ENCODE measurements at places on chromosomes 12 and 14.
A peak's percentile ranks its signal among the peaks of the same experiment; 100 is the strongest.

DNA sequence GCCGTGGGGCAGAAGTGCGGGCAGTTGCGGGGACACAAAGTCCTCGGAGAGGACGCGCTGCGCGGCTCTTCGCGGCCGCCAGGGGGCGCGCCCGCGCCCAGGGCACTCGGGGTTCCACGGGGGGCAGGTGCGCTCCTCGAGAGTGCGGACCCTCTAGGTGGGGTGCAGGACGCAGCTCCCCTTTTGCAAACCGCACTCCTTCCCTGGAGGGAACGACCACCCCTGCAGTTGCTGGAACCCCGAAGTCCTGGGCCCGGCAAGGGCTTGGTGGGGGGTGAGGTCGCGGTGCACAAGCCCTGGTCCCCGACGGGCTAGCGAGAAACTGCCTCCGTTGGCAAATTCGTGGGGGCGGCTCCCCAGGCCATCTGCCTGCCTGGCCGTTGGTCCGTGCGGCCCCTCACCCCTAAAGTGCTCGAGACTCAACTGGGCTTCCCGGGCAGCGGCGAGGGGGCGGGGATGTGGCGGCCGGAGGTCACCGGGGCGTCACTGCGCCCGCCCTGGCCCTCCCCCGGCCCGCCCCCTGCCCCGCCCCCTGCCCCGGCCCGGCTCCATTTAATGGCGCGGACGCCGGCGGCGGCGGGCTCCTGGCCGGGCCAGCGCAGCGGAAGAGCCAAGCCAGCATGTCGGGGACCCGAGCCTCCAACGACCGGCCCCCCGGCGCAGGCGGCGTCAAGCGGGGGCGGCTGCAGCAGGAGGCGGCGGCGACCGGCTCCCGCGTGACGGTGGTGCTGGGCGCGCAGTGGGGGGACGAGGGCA, at the start of gene ADSS1:
TSS of gene ADSS1 (plus strand) at position 579 of the 756 bp plus-strand sequence. CDS start at position 621, 42 bp downstream.
- peak; percentile 71 for DNase-seq

DNA sequence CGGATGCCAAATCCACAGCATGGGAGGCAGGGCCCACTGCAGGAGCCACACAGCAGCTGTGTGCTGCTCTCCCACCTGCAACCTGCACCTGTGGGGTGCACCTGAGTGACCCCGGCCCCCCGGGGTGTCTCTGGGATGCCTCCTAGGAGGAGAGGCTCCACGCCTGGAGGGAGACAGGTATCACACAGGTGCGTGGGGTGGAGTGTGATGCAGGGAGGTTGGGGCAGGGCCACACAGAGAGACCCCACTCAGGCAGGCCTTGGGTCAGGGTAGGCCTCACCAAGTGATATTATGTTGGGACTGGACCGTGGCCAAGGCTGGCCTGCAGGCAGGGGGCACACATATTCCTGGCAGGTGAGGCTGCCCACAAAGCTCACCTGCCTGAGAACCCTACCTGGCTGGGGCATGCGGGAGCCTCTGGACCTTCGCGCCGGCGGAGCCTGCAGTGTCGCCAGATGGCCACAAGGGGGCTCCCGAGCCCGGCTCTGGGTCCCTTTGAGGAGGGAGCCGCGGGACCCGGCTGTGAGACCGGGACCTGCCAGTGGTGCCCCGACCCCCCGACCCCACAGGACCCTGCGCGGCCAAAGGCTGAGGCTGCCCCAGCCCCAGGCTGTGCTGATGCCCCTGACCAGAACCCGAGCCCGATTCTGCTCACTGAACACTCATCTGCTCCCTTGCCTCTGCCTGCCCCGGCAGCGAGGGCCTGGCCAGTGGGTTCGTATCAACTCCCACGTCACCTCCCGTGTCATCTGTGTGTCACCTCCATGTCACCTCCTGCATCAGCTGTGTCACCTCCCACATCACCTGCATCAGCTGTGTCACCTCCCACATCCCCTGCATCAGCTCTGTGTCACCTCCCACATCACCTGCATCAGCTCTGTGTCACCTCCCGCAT, 11.4 kb downstream of the TMEM121 start:
- DNase-seq = peak; percentile 62

DNA sequence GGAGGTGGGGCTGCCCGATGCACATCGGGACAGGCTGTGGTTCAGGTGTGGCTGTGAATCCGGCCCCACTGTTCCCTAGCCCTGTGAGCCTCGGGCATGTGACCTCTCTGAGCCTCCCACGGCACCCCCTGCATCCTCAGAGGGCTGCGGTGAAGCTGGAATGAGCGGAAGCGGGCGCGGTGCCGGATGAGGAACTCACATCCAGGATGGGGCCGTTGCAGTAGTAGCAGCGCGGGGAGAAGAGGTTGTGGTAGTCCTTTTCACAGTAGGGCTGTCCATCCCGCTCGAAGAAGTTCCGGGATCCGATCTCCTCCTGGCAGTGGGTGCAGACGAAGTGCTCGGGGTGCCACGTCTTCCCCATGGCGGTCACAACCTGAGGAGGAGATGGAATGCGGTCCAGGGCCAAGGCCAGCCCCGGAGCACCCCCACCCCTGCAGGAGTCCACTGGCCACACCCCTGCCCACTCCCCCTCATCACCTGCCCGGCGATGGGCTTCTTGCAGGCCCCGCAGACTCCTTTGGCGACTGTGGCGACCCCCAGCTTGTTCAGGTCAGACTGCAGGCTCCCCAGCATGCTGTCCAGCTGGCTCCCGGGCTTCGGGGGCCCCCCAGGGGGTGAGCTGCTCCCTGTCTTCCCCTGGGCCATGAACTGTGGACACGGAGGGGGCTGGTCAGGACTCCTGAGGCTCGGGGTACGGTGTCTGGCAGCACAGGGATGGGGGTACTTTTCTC, 13.9 kb upstream of the RPLP0 start:
- no peak for DNase-seq

- no peak for DNase-seq
Observed at GRCh38 chr14:80428671-80429070, 217.4 kb upstream of the DIO2 start.

GRCh38 chr14:103880348-103881267, 33.2 kb upstream of the PPP1R13B start:
- DNase-seq = peak; percentile 91

- no peak for DNase-seq
Observed at GRCh38 chr12:77042833-77043232, 22.5 kb downstream of the E2F7 start.

- no peak for DNase-seq
Observed at GRCh38 chr14:104337351-104337750, 199.0 kb downstream of the KIF26A start.

- DNase-seq = no peak
Observed at GRCh38 chr12:91922139-91922538, 223.5 kb downstream of the BTG1 start.

GRCh38 chr12:122491991-122492390, 8.7 kb downstream of the ZCCHC8 start:
- no peak for DNase-seq

GRCh38 chr12:66397574-66398290, 95.4 kb downstream of the HELB start:
- DNase-seq = no peak

DNA sequence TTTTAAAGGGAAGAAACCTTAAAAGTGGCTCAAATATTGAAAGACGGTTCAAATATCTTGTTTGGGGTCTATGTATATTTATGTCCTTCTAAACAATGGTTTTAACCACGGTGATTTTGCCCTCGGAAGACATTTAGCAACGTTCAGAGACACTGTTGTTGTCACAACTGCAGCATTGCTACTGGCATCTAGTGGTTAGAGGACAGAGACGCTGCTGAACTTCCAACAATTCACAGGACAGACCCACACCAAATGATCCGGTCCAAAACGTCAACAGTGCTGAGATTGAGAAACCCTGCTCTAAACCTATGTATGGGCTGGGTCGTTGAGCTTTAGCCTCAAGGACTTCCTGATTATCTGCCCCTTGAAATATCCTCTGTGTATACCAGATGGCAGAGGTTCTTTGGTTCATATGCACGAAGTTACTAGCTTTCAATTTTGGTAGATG, 1.7 kb downstream of the ANGEL1 start:
- peak; percentile 71 for DNase-seq

DNA sequence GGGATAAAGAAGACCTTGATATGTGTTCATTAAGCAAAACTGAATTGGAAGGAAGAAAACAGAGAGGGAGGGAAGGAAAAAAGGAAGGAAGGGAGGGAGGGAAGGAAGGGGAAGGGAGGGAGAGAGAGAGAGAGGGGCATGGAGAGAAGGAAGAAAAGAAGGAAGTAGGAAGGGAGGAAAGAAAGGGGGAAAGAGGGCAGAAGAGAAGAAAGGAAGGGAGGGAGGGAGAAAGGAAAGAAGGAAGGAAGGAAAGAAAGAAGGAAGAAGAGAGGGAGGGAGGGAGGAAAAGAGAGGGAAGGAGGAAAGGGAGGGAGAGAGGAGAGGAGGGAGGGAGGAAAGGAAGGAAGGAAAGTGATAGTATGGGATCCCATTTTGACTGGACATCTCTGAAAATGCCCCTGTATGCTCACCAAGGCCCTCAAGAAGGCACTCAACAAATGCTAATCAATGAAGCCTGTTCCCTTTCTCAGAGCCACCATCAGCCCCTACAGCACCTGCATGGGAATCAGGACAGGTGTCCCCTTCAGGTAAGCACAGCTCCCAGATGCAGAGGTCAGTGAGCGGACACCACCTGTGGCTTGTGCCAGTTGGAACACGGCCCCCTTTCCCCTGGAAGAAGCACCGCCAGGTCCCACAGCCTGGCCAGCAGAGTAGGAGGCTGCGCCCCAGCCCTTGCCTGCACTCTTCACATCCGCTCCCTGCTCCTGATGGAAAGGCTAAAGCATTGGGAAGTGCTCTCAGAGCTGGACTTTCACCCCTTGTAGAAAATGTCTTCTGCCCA, 161.4 kb upstream of the DIO3 start:
- DNase-seq = no peak

GRCh38 chr12:124512667-124513296, 54.6 kb downstream of the NCOR2 start:
- DNase-seq = peak; percentile 88

DNA sequence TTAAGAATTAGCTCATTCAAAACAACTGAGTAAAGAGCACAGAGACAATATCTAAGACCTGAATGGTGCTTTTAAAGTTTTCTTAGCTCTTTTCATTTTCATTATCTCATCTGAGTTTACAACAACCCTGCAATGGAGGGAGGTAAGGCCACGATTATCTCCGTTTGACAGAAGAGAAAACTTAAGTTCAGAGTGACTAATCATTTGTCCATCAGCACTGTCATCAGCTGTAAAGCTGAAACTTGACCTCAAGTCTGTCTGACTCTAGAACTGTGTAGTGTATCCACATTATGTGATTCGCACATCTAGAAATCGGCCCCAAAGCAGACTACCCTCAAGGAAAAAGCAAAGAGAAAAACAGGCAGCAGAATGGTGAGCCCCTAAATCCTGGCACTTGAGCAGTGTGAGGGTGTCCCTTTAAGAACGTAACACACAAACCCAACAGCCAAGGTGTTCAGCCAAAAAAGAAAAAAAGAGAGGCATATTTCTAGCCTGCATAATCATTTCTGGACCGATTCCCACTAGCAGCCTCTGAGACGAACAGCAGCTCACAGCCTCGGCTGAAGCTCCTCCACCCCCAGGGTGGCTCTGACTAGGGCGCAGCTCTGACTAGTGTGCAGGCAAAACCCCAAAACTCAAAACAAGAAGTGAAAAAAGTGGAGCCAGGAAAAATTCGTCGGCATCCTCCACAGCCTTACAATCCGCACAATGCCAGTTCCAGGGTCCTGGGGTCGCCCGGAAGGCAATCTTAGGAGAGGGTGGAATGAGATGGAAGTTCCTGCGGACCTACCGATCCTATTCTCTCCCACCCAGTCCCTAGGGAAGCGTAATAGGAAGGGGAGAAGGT, 1.6 kb downstream of the STXBP6 start:
- peak; percentile 76 for DNase-seq

DNA sequence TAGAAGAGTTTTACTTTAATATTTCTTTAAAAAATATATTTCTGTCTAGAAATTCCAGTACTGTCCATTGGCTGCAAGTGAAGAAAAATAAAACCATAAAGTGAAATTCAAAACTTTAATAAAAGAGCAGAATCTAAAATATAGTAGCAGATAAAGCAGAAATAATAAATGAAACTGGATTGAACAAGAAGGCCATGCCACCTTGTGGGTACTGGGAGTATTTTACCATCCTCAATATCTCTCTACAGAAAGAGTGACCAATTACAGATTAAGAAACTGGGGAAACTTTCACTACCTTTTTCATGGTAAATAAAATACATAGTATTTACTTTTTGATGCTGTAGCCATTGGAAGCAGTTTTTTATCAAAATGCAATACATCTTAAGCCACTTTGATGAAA, 220.5 kb downstream of the BCAT1 start:
- peak; percentile 74 for DNase-seq

DNA sequence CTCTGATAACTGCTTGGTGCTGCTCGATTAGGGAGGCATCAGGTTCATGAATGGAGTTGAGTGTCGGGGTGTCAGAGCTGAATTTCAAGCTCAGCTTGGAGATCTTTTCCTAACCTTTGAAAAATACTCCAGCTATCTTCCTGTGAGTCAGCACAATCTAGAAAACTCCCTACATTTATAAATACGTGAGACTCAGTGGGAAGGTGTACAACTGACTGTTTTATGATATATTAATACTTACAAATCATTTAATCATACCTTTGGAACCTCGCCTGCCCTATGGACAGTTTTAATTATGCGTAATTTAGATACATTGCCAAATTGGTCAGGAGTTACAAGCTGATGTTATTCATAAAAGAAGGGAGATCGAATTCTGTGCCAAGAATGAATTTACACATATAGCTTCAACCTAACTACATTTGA, 961 bp downstream of the CMAS start:
- DNase-seq = no peak

All from hematopoietic multipotent progenitor cell treated with erythropoietin and hydrocortisone succinate and interleukin-3 and kit ligand, for 4 days (in vitro differentiated cells).